ENCODE measurements at places on chromosomes 4 and X.

DNA sequence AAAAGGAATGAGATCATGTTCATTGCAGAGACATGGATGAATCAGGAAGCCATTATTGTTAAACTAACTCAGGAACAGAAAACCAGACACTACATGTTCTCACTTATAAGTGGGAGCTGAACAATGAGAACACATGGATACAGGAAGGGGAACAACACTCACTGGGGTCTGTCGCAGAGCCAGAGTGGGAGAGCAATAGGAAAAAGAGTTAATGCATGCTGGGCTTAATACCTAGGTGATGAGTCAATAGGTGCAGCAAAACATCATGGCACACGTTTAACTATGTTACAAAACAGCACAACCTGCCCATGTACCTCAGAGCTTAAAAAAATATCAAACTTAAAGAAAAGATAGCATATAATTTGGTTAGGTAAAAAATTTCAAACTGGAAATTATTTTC is 281.4 kb downstream of the PABPC4L start:
- DNase-seq, result no peak

- DNase-seq, result no peak
Measured at GRCh38 chr4:13626492-13627177, 890 bp downstream of the BOD1L1 start.

GRCh38 chr4:128155874-128156456 is 94.9 kb downstream of the LARP1B start:
- DNase-seq, result no peak

- no peak for DNase-seq
Measured at GRCh38 chr4:144649646-144650045, 3.7 kb downstream of the HHIP start.

DNA sequence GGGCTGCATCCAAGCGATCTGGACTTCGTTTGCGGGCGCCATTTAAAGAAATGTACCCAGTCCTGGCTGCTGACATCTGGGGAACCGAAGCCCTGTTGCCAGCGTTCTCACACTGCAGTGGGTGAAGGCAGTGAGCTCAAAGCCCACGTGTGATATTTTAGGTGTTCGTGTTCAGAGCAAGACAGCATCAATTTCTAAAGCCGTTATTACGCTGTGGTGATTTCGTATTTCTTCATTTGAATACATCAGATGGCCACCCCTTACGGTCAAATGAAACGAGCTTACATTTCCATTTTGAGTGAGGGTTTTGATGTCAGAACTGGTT is 376 bp upstream of the C4orf36 start:
- no peak for DNase-seq

- DNase-seq, result no peak
Measured at GRCh38 chr4:85408301-85408700, 66.6 kb upstream of the ARHGAP24 start.

DNA sequence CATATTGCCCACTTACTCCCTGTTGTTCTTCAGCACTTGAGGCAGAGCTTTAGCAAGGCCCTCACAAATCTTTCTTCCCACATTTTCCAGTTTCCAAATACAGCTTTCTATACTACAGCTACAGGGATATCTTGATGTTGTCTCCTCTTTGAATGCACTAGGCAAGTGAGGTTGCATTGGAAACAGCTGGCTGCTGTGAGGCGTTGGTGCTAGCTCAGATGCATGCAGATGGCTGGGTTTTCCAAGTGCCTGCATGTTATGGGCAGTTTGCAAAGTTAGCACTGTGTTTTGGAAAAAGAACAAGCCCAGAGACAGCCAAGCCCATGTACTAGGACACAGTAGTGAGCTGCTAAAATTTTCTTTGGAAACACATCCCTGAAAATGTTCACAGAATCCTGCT is 315.1 kb upstream of the RASGEF1B start:
- no peak for DNase-seq

DNA sequence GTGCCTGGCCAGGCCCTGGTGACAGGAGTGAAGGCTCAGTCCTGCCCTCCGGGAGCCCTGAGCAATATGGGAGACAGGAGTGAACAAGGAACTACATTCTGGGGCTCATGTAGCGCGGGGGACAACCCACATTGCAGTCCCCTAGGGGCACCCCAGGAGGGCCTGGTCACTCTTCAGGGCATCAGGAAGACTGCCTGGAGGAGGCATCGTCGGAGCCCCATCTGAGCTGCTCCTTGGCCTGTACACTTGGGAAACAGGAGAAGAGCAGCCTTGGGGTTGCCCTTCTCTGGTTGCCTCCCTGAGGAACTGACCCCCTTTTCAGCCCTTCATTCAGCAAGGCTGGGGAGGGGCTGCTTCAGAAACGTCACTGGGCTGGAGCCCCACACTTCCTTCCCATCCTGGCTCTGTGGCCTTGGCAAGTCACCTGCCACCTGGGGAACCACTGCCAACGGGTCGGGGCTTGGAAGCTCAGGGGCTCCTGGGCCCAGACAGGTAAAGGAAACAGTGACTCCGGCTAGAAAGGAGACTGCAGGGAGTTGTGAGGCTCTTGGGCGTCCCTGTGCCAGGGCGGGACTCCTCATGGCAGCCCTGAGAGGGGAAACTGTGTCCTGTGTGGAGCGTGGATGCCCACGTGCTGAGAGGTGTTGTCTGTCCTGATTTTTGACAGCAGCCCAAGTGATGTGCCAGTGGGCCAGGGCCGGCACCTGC is 10.1 kb downstream of the WFS1 start:
- DNase-seq, result no peak

- no peak for DNase-seq
Measured at GRCh38 chr4:75142382-75142781, 209.5 kb downstream of the PARM1 start.

DNA sequence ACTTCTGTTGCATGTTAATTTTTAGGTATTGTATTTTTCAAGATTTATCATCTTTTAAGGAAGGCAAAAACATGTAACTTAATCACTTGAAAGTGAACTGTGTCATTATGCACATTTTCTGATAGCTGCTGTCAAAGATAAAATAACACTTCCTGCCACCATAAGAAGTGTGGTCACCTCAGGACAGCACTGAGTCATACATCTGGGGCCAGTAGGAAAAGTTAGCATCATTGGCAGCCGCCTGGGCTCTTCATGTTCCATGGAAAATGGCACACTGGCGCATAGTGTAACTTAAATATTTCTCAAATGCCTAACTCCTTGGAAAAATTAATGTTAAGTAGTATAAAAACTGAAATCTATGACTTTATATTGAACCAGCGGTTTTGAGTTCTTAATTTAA is 24.2 kb downstream of the CNKSR2 start:
- DNase-seq, result no peak

Data from mucosa of descending colon (tissue), 3 donors.